Stimulated activated CD4-positive, alpha-beta T cell treated with anti-CD3 and anti-CD28 coated beads, Interleukin-15, amount 100 ng/mL, for 1 hour (primary cell): ENCODE measurements at places on chromosomes 6 and 20.

- no peak for DNase-seq
Observed at GRCh38 chr20:49508435-49509199, 26.1 kb upstream of the KCNB1 start.

DNA sequence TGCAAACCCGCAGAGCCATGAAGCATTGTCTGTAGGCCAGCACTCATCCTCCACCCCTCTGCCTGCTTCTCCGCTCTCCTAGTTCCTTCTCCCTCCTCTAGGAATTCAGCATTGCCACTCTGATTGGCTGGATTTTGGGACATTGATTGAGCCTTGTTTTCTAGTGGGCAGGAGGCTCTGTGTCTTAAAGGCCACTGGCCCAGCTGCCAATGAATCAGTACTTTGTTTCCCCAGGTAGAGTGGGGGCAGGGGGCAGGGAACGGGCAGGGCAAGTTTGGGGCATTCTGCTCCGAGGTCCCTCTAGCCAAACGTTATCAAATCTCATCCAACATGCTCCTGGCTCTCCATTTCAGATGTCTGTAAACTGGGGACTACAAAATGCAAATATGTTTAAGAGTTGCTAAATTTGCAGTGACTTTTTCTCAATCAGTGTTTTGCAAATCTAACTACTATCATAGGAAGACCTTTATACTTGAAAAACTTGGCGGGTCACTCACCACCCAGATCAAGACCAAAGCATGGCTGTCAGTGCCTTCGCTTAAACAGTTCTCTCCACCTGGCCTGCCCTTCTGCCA, 10.4 kb upstream of the BPI start:
- DNase-seq = no peak

- DNase-seq = no peak
Observed at GRCh38 chr6:126048635-126049034, 62.3 kb downstream of the TRMT11 start.

GRCh38 chr6:35174501-35174900, 33.4 kb upstream of the TCP11 start:
- DNase-seq = no peak

GRCh38 chr6:54801669-54802068, 44.9 kb upstream of the FAM83B start:
- DNase-seq = no peak

GRCh38 chr20:32582659-32583580, 2.2 kb downstream of the NOL4L start:
- DNase-seq = no peak

DNA sequence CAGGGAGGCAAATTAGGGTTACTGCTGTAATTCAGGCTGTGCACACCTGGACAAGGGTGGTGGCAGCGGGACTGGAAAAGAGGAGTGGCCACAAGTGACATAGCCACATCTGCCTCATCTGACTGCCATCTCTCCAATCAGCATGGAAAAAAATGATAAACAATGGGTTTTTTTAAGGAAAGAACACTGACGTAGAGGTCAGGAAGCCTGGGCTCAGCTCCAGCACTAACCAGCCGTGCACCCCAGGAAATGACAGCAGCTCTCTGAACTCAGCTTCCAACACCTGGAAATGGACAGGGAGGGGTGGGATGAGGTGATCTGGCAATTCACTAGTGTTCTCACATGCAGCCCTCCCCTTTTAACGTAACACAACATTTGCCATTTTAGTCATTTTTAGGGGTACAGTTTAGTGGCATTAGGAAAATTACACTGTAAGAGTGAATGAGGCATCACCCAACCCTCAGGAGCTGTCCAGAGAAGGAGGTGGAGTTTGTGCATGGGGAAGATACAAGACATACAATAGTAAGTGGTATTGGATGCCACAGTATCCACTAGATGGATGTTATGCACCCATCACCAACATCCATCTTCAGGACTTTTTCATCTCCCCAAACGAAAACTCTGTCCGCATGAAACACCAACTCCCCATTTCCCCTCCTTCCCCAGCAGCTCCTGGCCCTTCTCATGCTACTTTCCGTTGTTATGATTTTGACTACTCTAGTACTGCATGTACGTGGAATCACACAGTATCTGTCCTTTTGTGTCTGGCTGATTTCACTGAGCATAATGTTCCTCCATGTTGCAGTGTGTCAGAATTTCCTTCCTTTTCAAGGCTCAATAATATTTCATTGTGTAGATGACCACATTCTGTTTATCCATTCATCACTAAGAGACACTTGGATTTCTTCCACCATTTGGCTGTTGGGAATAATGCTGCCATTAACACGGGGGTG, 215.5 kb upstream of the ECI2 start:
- no peak for DNase-seq

GRCh38 chr20:31602779-31603441, 2.2 kb upstream of the ID1 start:
- no peak for DNase-seq

GRCh38 chr20:2694519-2694918, 1.9 kb downstream of the EBF4 start:
- DNase-seq = no peak

- DNase-seq = no peak
Observed at GRCh38 chr20:41960166-41960565, 342.0 kb upstream of the CHD6 start.

DNA sequence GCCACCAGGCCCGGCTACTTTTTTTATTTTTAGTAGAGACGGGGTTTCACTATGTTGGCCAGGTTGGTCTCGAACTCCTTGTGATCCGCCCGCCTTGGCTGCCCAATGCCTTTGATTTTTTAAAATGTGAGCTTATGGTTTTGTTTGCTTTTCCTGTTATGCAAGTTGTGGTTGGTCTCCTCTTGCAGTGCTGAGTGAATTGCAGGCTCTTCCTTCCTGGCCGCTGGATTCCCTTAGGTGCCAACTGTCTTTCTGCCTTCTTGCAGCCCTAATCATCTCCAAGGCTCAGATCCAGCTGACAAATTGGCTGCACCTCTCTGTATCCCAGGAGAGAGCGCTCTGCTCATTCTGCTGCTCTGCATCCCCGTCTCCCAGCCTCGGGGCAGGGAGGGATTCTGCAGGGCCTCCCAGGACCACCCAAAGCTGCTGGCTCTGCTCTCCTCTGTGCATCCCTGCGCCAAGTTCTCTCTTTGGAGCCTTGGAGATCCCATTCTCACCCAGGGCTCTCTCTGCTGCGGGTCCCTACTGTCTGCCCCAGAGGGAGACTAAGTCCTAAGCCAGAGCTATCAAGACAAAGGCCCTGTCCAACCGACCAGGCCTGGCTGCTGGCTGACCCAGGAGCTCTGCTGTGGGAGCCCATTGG, 14.1 kb upstream of the EMILIN3 start:
- DNase-seq = no peak
